ENCODE measurements at places on chromosomes 12 and 14.

- DNase-seq = no peak
Measured at GRCh38 chr12:72098622-72099021, 160.0 kb downstream of the TPH2 start.

- no peak for DNase-seq
Measured at GRCh38 chr14:55340482-55340881, 69.3 kb downstream of the FBXO34 start.

DNA sequence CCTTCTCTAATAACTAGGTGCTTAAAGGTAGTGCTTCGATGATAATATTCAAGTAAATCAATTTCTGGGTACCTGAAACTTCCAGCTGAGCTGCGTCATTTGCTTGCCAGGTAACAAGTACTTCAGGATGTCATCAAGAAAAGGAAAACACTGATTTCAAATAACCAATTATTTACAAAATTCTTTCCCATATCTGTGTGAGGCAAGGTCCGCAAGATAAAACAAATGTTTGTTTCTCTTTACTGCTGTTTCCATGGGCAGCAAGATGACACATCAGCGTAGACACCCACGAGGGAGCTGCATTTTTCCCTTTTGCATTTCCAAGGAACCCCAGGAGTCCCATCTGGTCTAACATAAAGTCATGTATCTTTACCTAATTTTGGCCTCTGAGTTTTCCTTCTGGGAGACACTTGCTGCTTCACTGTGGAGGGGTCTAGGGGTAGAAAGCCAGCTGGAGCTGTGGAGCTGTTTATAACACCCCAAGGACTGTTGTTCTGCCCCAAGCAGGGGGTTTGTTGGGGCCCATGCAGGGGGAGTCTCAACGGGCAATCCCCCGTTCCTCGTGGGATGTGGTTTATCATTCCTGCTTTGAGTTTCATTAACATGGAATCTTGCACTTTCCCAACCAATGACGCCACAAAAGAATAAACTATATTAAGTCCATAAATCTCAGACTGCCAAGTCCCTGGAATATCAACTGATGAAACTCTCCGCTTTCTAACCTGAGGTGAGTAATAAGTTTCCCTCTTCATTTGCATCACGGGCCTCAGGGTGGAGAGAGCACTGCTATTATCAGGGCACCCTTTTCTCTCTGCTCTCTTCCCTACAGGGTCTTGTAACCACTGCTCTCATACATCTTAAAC lies 112.8 kb upstream of the PELI2 start:
- no peak for DNase-seq

DNA sequence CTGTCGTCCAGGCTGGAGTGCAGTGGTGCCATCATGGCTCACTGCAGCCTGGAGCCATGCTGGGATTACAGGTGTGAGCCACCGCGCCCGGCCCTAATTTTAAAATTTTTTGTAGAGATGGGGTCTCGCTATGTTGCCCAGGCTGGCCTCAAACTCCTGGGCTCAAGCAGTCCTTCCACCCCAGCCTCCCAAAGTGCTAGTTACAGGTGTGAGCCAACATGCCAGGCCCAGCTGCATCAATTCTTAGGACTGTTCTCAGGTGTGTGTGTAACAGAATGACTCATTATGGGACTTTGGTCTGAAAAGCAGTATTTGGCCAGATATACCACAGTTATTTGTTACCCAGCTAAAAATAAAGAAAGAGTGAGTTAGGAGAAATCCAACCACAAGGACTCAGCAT lies 17.4 kb downstream of the LETMD1 start:
- no peak for DNase-seq

- no peak for DNase-seq
Measured at GRCh38 chr12:1807087-1807860, 13.1 kb upstream of the LRTM2 start.

DNA sequence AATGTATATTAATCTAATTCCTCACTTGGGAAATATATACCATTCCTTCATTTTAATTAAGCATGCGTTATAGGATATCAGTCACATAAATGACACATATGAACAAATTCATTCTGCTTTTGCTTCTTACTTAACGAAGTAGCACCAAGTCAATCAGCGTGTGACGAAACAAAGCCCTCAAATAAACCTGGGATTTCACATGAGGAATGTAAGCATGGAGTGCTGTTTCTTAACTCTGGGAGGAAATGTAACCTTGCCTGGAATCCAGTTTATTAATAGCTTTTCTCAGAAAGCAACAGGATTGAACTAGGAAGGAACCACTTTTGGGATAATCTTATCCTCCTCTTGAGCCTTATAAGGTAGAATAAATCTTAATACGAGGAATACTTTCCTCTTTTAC lies 72.0 kb downstream of the NIN start:
- DNase-seq = no peak

GRCh38 chr12:127125607-127126259 lies 1141.2 kb upstream of the TMEM132C start:
- DNase-seq = no peak

- no peak for DNase-seq
Measured at GRCh38 chr12:120890963-120891362, 13.2 kb downstream of the SPPL3 start.

GRCh38 chr12:53659011-53659551 lies 16.8 kb downstream of the ATP5MC2 start:
- peak; percentile 88 for DNase-seq
